Cardiac atrium fibroblast (primary cell): ENCODE measurements at places on chromosomes 3 and 15. TPM values are rescaled to one million over a fixed set of nuclear protein-coding genes. Genes with fewer than 3 reads are reported as not detected.

The TMEM44 gene
- total RNA-seq: 41.1 and 42.8 TPM in 2 replicates

The DNAJC13 gene
- total RNA-seq: 25.1 and 27.7 TPM in 2 replicates

The CHRFAM7A gene
- under 0.01 TPM in 1 of 2 replicates, not detected in the other for total RNA-seq

The ZNF774 gene
- 0.32 TPM in 1 of 2 replicates, not detected in the other for total RNA-seq

The CAMKV gene
- total RNA-seq: not detected in 2 replicates

The TGM4 gene
- not detected in 2 replicates for total RNA-seq

The AGBL1 gene
- not detected in 2 replicates for total RNA-seq

The A4GNT gene
- total RNA-seq: not detected in 2 replicates

The DPPA2 gene
- not detected in 2 replicates for total RNA-seq

The TAGLN3 gene
- total RNA-seq: not detected in 2 replicates

The PROK2 gene
- total RNA-seq: not detected in 2 replicates

The SNX33 gene
- total RNA-seq: 36.1 and 36.6 TPM in 2 replicates

The LEKR1 gene
- 1.3 TPM in 1 of 2 replicates, not detected in the other for total RNA-seq

The CILP gene
- under 0.01 and 0.16 TPM in 2 replicates for total RNA-seq

The ALAS1 gene
- total RNA-seq: 22.7 and 29.6 TPM in 2 replicates

The RASL12 gene
- total RNA-seq: 3.1 and 4.2 TPM in 2 replicates

The TRH gene
- total RNA-seq: not detected in 2 replicates

The SLC24A5 gene
- not detected in 2 replicates for total RNA-seq

The CMSS1 gene
- 11.3 and 12.3 TPM in 2 replicates for total RNA-seq

The LIPH gene
- total RNA-seq: 5.2 and 6.5 TPM in 2 replicates

The NUP210 gene
- 0.54 and 1.3 TPM in 2 replicates for total RNA-seq

The SIDT1 gene
- not detected in 2 replicates for total RNA-seq

The HGD gene
- 4.1 and 5.2 TPM in 2 replicates for total RNA-seq

The GPR156 gene
- total RNA-seq: 0.49 and 3.4 TPM in 2 replicates

The GP5 gene
- total RNA-seq: under 0.01 TPM in 1 of 2 replicates, not detected in the other
